ENCODE measurements at places on chromosomes 4 and X. TPM values are rescaled to one million over a fixed set of nuclear protein-coding genes. Genes with fewer than 3 reads are reported as not detected.

GAGE2A gene
- 0.83 TPM for total RNA-seq

PLAC8 gene
- 1.4 TPM for total RNA-seq

FREM3 gene
- 0.07 TPM for total RNA-seq

STK32B gene
- total RNA-seq: 1.9 TPM

PTTG2 gene
- 0.35 TPM for total RNA-seq

ZNF157 gene
- 1.7 TPM for total RNA-seq

EMCN gene
- total RNA-seq: not detected

GPC3 gene
- 32.4 TPM for total RNA-seq

ITIH6 gene
- 0.04 TPM for total RNA-seq

SERTM2 gene
- total RNA-seq: 0.18 TPM

TKTL1 gene
- total RNA-seq: 0.53 TPM

CPEB2 gene
- 3.3 TPM for total RNA-seq

Data from WTC11 (cell line).